CD4-positive, CD25-positive, alpha-beta regulatory T cell (primary cell): ENCODE measurements at places on chromosomes 6 and 20. TPM values are rescaled to one million over a fixed set of nuclear protein-coding genes. Genes with fewer than 3 reads are reported as not detected.
A peak's percentile ranks its signal among the peaks of the same experiment; 100 is the strongest.

Gene ASXL1
- total RNA-seq, result 314 TPM

Gene EYS
- not detected for total RNA-seq

GRCh38 chr20:36971103-36971502 is 19.6 kb upstream of the SAMHD1 start:
- no peaks in the 10 kb centered on the region for H3K27me3 ChIP-seq
- peaks cover 81% of the 10 kb centered on the region for H3K4me1 ChIP-seq
- DNase-seq, result no peak

Gene SLC44A4
- 1.0 TPM for total RNA-seq

- no peak for DNase-seq
- no peak overlapping the region for H3K27ac ChIP-seq
- peaks cover 11% of the 10 kb centered on the region for H3K4me1 ChIP-seq
- H3K36me3 ChIP-seq, result no peaks in the 10 kb centered on the region
- no peaks in the 10 kb centered on the region for H3K27me3 ChIP-seq
- H3K4me3 ChIP-seq, result no peak overlapping the region
Measured at GRCh38 chr6:37972994-37973757, 153.6 kb downstream of the ZFAND3 start.

Gene GABRR2
- total RNA-seq, result 1.9 TPM

Gene CLIC5
- 4.7 TPM for total RNA-seq

Gene CTCFL
- not detected for total RNA-seq

Gene OR2J2
- not detected for total RNA-seq

- H3K36me3 ChIP-seq, result peaks cover 7% of the 10 kb centered on the region
- H3K27me3 ChIP-seq, result no peaks in the 10 kb centered on the region
- no peak for DNase-seq
- H3K27ac ChIP-seq, result no peak overlapping the region
- H3K4me1 ChIP-seq, result no peaks in the 10 kb centered on the region
- H3K4me3 ChIP-seq, result no peak overlapping the region
Measured at GRCh38 chr20:50744143-50744792, 12.9 kb downstream of the PARD6B start.

- no peak for DNase-seq
- H3K4me3 ChIP-seq, result no peak overlapping the region
- no peaks in the 10 kb centered on the region for H3K4me1 ChIP-seq
- peaks cover 11% of the 10 kb centered on the region for H3K27me3 ChIP-seq
- no peaks in the 10 kb centered on the region for H3K36me3 ChIP-seq
Measured at GRCh38 chr6:33966536-33966935, 162.7 kb upstream of the MLN start.

Gene HEY2
- total RNA-seq, result not detected

DNA sequence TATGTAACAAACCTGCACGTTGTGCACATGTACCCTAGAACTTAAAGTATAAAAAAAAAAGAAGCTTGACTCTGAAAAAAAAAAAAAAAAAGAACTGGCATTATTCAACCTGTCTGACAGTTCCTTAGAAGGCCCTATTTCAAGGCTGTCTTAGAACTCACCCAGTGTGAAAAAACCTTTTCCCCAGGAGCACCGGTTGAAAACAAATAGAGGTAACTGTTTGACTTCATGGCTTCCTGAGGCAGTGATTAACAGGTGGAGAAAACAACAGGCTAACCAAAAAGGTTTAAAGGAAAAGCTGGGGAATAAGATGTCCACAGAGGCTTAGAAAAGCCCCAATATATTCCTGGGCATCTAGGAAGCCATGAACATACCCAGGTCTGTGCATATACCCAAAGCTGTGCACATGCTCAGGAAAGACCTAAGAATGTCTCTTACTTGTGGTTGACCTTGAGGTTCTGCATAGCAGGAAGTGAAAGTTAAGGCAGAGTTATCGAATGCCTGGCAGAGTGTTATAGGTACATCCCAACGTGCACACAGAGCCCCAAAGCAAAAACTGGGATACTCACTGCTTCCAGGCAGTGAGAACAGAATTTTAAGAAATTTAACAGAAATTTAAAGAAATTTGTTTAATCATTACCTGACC is 7.0 kb downstream of the UQCC1 start:
- no peak for DNase-seq
- peaks cover 8% of the 10 kb centered on the region for H3K4me1 ChIP-seq
- H3K27me3 ChIP-seq, result no peaks in the 10 kb centered on the region
- no peak overlapping the region for H3K27ac ChIP-seq
- H3K4me3 ChIP-seq, result no peak overlapping the region
- H3K36me3 ChIP-seq, result peaks cover 26% of the 10 kb centered on the region

GRCh38 chr20:50341050-50341449 is 150.4 kb downstream of the CEBPB start:
- H3K4me3 ChIP-seq, result no peak overlapping the region
- no peaks in the 10 kb centered on the region for H3K27me3 ChIP-seq
- H3K4me1 ChIP-seq, result peaks cover 15% of the 10 kb centered on the region

GRCh38 chr6:90079560-90080490 is 185.6 kb downstream of the GJA10 start:
- peak overlapping the region; percentile 75 for H3K27ac ChIP-seq
- peaks cover 27% of the 10 kb centered on the region for H3K27me3 ChIP-seq
- H3K4me3 ChIP-seq, result peak overlapping the region; percentile 90
- H3K36me3 ChIP-seq, result no peaks in the 10 kb centered on the region
- H3K4me1 ChIP-seq, result peaks cover 54% of the 10 kb centered on the region

DNA sequence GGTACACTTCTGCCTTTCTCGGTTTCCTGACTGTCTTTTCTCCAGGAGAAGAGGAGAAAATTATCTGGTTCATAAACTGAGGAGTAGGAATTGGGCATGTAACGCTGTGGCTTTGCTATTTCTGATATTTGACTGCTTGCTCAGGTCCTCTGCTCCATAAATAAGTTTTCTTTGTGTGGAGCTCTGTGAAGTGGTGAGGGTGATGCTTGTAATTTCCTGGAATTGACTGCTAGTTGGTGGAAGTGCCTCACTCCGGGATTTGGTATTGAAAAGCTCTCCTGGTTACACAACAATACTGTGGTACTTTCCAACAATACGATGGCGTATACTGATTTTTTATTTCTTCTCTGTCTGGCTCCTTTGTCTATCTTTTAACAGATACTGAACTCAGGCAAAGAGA is 25.1 kb upstream of the LAMA2 start:
- no peak for DNase-seq
- H3K36me3 ChIP-seq, result no peaks in the 10 kb centered on the region
- H3K4me1 ChIP-seq, result no peaks in the 10 kb centered on the region
- no peak overlapping the region for H3K27ac ChIP-seq
- H3K27me3 ChIP-seq, result no peaks in the 10 kb centered on the region
- H3K4me3 ChIP-seq, result no peak overlapping the region

GRCh38 chr6:109450801-109451200 is 4.8 kb downstream of the MICAL1 start:
- H3K36me3 ChIP-seq, result peaks cover 17% of the 10 kb centered on the region
- no peak overlapping the region for H3K4me3 ChIP-seq
- DNase-seq, result no peak
- H3K27ac ChIP-seq, result no peak overlapping the region

GRCh38 chr6:107633680-107634323 is 143.9 kb downstream of the SOBP start:
- H3K36me3 ChIP-seq, result no peaks in the 10 kb centered on the region
- no peak for DNase-seq
- no peak overlapping the region for H3K27ac ChIP-seq
- no peak overlapping the region for H3K4me3 ChIP-seq
- peaks cover 52% of the 10 kb centered on the region for H3K27me3 ChIP-seq

DNA sequence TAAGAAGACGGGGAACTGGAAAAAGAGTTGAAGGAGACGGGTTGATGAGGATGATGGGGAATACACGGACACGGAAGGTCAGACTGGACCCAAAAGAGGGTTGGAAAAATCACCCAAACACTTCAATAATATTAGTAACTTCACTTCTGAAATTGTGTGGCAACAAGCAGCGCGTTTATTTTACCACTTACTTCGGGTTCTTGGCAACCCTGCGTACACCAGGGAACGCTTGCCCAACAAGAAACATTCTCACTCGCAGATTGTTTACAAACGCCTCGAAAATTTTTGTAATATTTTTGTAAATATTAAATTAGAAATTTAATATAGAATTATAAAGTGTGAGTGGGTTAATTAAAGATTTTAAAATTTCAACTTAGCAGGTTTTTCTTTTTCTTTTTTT is 99.5 kb downstream of the CEBPB start:
- H3K27me3 ChIP-seq, result no peaks in the 10 kb centered on the region
- no peak for DNase-seq
- H3K4me3 ChIP-seq, result no peak overlapping the region

DNA sequence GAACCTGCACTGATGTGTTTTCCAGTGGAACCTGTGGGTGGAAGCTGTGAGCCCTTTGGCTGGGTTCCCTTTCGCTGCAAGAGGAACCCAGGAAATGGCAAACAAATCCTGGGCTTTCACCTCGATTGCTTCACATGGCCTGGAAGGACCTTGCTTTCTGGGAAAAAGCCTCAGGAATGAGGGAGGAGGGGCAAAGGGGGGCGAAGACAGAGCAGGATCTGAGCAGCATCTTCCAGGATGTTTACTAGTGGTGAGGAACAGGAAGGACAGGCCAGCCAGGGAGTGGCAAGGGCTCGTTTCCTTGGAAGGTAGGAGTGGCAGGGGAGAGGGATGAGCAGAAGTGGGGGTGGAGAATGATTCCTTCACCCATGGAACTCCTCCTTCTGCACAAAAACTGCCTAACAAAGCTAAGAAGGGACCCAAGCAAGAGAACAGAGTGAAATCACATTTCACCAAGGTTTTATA is 5.9 kb downstream of the SLC2A10 start:
- H3K36me3 ChIP-seq, result no peaks in the 10 kb centered on the region
- H3K27me3 ChIP-seq, result peaks cover under 1% of the 10 kb centered on the region
- H3K4me3 ChIP-seq, result no peak overlapping the region

Gene PLCB1
- 1.8 TPM for total RNA-seq

GRCh38 chr6:133227344-133227743 is 13.8 kb upstream of the EYA4 start:
- H3K36me3 ChIP-seq, result no peaks in the 10 kb centered on the region
- H3K27me3 ChIP-seq, result no peaks in the 10 kb centered on the region
- no peak for DNase-seq
- no peaks in the 10 kb centered on the region for H3K4me1 ChIP-seq
- H3K27ac ChIP-seq, result no peak overlapping the region

- DNase-seq, result no peak
- H3K4me1 ChIP-seq, result no peaks in the 10 kb centered on the region
- H3K36me3 ChIP-seq, result no peaks in the 10 kb centered on the region
- no peaks in the 10 kb centered on the region for H3K27me3 ChIP-seq
- H3K27ac ChIP-seq, result no peak overlapping the region
Measured at GRCh38 chr6:82989736-82990290, 75.8 kb downstream of the UBE3D start.

- peaks cover 10% of the 10 kb centered on the region for H3K4me1 ChIP-seq
- H3K27me3 ChIP-seq, result no peaks in the 10 kb centered on the region
- H3K27ac ChIP-seq, result no peak overlapping the region
- H3K4me3 ChIP-seq, result no peak overlapping the region
Measured at GRCh38 chr6:158002951-158003853, 21.5 kb downstream of the SYNJ2 start.

DNA sequence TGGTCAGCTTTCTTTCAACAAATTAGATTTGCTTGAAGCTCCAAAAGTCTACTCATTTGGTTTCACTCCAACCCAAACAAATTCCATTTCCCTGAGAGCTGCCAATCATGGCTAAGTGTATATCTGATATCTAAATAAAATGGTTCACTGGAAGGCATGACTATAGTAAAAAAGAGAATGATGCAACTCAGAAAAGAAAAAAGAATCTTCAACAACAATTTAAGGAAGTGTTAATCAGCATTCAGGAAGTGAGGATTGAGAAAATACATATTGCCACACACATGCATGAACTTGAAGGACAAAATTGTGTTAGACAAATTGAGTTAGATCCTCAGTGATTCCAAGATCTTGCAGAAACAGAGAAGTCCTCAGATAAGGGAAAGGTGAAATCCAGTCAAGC is 972.9 kb upstream of the FLRT3 start:
- no peak overlapping the region for H3K4me3 ChIP-seq
- no peaks in the 10 kb centered on the region for H3K27me3 ChIP-seq
- no peak for DNase-seq

Gene TBC1D7
- total RNA-seq, result 16.2 TPM

Gene FNDC11
- 1.5 TPM for total RNA-seq

DNA sequence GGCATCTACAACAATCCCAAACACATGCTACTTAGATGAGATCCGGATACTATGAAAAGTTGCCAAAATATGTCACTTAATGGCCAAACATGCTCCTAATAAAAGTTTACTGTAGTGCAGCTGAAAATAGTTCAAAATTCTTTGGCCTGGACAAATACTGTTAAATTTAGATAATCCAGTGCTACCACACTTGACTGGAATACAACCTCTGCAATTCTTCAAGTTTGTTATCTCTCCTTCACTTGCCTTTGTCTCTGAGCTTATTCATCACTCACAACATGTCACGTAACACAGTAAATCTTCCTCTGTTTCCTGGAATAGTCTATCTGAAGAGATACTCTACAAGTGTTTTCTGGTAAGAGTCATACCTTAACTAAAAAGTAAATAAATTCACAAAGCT is 10.5 kb upstream of the PLN start:
- H3K27me3 ChIP-seq, result no peaks in the 10 kb centered on the region
- H3K4me3 ChIP-seq, result no peak overlapping the region
- no peak overlapping the region for H3K27ac ChIP-seq
- no peaks in the 10 kb centered on the region for H3K4me1 ChIP-seq

DNA sequence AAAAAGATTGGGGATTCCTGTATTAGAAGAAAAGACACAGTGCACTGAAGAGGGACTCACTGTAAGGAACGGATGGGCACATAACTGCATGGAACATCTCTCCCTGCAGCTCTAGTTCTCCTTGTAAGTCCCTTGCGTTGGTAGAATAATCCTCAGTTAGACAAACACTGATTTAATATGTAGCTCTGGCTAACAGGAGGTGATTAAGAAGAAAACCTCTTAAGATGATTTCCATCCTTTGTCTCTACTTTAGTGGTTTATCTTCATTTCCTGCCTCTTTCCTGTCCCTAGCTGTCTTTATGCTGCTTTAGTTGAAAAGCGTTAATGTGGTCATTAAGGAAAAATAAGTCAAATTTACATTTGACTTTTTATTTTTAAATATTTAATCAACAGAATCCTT is 86.6 kb downstream of the SLC16A10 start:
- H3K27me3 ChIP-seq, result no peaks in the 10 kb centered on the region
- peak overlapping the region; percentile 51 for H3K27ac ChIP-seq
- H3K4me1 ChIP-seq, result peaks cover 42% of the 10 kb centered on the region
- DNase-seq, result peak; percentile 64

Gene TBC1D22B
- total RNA-seq, result 13.3 TPM

Gene HLA-B
- total RNA-seq, result 8,618 TPM

Gene RNF8
- 12.2 TPM for total RNA-seq

- H3K4me1 ChIP-seq, result peaks cover 58% of the 10 kb centered on the region
- H3K36me3 ChIP-seq, result no peaks in the 10 kb centered on the region
- peak; percentile 84 for DNase-seq
Measured at GRCh38 chr6:135088818-135089809, 34.5 kb upstream of the HBS1L start.
